ENCODE measurements at places on chromosomes 3 and 15. TPM values are rescaled to one million over a fixed set of nuclear protein-coding genes. Genes with fewer than 3 reads are reported as not detected.

The FAM3D gene
- total RNA-seq: not detected

The GPR15 gene
- total RNA-seq: not detected

The HIGD2B gene
- not detected for total RNA-seq

The SLC38A3 gene
- total RNA-seq: 0.36 TPM

The SLC6A20 gene
- not detected for total RNA-seq

Data from IMR-90 (cell line).